T-helper 2 cell treated with Interferon-gamma antibody and Interleukin-4, amounts not matched to agents 5 μg/mL and 100 μg/mL, for 36 hours (primary cell): ENCODE measurements at places on chromosomes 2 and 18.

DNA sequence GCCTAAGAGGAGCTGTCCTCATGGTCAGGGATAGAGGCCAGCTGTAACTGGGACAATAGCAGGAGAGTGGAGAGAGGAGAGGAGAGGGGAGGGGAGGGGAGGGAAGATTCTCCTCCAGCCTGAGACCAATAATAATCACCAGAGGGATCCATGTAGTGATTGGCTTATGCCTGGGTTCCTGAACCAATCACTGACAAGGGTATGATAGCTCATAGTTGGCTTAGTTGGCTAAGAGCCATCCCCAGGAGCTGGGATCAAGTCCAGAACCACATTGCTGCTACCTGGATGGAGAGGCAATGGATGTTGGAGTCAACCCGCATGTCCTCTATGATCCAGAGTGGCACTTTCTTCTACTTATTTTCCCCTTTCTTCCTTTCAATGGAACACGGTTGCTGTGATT is 7.7 kb upstream of the ST8SIA5 start:
- no peak for DNase-seq

DNA sequence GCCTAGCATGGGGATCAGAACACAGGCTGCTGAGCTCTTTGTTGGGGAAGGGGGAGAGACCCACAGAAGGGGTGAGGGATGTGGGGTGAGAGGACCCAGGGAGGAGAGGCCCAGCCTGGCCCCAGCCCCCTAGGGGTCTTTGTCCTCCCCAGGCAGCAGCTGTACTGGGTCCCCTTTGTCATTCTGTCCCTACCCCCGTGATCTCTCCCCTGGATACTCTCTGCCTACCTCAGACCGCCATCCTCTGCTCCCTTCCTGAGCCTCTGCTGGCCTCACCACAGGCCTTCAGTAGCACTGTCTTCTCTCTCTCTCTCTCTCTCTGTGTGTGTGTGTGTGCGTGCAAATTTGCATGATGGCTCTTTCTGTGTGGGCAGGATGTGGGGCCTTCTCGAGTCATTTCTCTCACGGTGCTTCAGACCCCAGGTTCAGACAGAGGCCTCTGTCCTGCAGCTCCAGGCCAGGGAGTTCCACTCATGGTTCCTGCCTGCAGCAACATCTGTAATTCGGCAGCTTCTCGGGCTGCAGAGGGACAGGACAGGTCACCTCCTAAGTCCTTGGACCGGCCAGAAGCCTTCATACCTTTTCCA is 1.4 kb downstream of the PSD4 start:
- DNase-seq = peak; percentile 79

DNA sequence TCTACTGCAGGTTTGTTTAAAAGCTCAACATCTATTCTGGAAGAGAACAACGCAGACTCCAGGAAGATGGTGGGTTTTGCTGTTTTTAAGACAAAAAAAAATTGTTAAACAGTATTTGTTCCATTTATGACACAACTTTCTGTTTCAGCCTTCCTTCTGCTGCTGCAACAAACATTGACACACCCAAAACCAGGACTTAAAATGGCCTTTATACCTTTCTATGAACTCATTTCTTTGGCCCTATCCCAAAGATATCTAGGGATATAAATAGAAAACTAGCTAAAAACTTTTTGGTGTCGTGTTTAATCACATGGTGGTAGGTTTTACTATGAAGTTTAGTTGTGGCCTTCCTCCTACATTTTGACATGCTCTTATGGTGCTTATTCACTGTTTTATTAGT is 964 bp upstream of the GALNT3 start:
- DNase-seq = no peak

GRCh38 chr2:15568874-15569273 is 7.7 kb upstream of the NBAS start:
- no peak for DNase-seq

GRCh38 chr2:196344397-196344796 is 173.0 kb upstream of the STK17B start:
- DNase-seq = no peak

GRCh38 chr2:95039363-95039762 is 13.9 kb downstream of the MAL start:
- peak; percentile 52 for DNase-seq

GRCh38 chr2:113967272-113967671 is 77.4 kb downstream of the ACTR3 start:
- DNase-seq = no peak

DNA sequence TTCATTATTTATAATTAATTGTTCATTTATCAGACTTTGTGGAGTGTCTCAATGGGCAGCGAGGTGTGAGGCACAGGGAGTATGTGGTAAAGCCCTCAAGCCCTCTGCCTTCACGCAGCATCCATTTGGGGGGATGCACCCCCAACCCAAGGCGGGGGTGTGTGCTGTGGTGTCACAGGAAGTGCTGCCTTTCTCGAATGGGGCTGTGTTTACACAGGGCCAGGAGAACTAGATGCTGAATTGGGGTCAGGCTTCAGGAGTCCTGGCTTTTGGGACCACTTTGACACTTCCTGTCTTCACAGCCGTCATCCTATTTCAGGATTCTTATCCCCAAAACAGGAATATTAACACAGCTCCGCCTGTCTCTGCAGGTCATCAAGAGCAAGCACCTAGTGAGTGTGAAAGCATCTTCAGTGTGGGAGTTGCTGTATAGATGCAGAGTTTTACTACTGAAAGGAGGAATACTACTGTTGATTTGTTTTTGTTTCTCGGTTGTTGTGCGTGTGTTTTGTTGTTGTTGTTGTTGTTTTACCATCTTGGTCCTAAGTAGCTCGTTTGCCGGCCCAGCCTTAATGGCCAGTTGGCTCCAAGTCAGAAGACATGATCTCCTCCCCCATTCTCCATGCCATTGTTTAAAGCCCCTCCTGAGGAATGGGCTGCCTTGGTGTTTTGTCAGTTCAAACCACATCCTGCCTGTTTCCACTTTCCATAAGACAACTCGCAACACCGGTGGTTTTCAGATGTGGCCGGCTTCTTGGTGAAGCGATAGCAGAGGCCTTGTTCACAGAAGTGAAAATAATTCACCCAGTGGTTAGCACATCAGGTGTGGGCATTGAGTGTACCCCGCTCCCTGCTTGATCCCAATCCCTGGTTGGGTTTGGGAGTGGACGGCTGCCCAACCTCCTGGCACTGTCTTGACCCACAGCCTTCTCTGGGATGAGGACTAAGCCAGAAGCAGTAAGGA is 221.3 kb downstream of the BCL2 start:
- DNase-seq = peak; percentile 69

DNA sequence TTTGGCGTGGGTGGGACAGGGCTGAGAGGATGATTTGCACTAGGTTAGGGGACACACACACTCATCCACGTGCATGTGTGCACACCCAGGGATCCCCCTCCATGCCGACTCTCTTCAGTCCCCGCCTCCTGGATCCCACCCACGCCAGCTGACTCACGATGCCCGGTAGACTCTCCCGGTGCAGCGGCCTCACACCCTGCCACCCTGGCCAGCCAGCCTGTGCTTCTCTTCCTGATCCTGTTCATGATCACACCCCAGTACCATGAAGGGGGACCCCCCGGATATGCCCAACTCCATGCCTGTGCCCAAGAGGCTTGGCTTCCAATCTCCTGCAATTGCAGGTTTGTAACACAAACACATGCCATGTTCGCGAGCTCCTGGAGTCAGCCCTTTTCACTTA is 157.8 kb upstream of the HDAC4 start:
- DNase-seq = no peak

GRCh38 chr2:151908204-151908882 is 80.1 kb upstream of the ARL5A start:
- DNase-seq = no peak

GRCh38 chr2:95017071-95017501 is 8.4 kb upstream of the MAL start:
- no peak for DNase-seq

GRCh38 chr2:181352158-181352557 is 105.0 kb upstream of the ITGA4 start:
- DNase-seq = no peak

DNA sequence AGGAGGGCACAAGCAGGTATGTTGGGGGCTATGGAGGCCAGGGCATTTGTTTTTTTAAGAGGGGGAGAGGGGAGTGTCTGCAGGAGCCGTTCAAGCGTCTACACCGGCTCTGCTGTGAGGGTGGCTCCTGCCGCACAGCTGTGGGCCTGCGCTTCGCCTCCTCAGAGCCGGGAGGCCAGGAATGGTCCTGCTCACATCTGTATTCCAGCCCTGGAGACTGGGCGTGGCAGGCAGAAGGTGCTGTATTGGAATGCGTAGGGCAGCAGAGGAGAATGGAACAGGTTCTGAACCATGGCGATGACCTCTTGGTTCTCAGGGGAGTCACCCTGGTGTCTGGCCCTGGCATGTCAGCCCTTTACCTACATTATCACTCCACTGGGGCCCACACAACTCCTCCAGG is 26.8 kb upstream of the INHBB start:
- DNase-seq = no peak

DNA sequence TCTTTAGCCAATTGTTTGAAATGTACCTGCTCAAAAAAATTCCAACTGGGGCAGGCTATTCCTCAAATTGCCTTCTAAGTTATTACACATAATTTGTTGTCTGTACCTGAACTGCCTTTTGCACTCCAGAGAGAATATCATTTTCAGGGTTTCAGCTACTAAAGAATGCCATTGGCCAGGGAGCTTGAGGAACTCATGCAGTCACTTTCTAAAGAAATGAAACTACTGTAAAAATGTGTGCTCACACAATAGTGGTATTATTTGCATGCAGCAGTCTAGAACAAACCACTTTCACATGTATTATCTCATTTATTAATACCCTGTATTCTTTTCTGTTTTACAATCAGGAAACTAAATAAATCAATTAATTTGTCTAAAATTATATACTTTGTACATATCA is 152.2 kb downstream of the PID1 start:
- no peak for DNase-seq
